ENCODE measurements at places on chromosomes 5 and 9.

DNA sequence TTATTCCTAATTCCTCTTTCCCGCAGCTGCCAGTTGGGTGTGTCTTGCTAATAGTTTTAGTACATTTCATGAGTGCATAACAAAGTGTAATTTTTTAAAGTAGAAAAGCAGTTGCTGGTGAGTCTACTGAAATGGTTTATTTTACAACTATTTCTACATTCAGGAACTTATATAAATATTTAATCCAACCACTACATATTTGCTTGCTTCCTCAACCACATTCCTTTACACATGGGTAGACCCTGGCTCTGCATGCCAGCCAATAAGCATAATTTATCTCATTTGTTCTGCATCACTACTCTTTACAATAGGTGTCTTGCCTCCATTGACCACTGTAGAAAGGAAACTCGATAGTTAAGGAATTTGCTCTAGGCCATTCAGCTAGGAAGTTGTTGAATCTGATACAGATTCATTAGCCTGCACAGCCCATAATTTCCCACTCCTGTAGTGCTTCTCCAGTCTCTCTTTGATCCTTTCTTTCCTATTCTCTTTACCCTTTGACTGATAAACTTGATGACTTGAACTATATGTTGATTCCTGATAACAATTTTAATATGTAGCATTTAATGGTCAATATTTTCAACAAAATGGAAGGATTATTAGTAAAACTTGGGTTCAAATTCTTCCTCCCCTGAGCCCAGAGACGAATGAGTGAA is 342.5 kb upstream of the ACTBL2 start:
- no peak for DNase-seq

GRCh38 chr5:815449-815848 is 30.9 kb upstream of the ZDHHC11B start:
- no peak for DNase-seq

GRCh38 chr5:36363101-36363500 is 61.4 kb upstream of the RANBP3L start:
- DNase-seq = no peak

- DNase-seq = no peak
These were observed 14.7 kb downstream of the ITGA1 start for GRCh38 chr5:52802272-52802973.

GRCh38 chr9:84349671-84350070 is 9.1 kb upstream of the SLC28A3 start:
- no peak for DNase-seq

GRCh38 chr9:113651896-113652295 is 188.4 kb downstream of the RGS3 start:
- no peak for DNase-seq

- DNase-seq = no peak
These were observed 74.1 kb downstream of the SLF1 start for GRCh38 chr5:94692581-94692980.

- DNase-seq = no peak
These were observed 367 bp downstream of the PCDHB4 start for GRCh38 chr5:141121985-141122384.

DNA sequence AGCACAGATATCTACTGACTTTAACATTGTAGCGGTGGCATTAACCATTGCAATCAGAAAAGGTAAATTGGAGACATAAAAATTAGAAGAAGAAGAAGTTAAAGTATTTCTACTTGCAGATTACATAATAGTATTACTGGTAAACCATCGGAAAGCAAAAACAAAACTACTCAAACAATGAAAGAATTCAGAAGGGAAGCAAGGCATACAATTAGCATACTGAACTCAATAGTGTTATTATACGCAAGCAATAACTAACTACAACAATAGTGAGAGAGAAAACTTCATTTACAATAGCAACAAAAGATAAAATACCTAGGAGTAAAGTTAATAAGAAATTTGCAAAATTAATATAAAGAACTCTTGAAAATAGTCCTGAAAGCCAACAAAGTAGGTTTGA is 6.6 kb upstream of the TEX53 start:
- no peak for DNase-seq

- DNase-seq = no peak
These were observed 351.2 kb downstream of the ZNF608 start for GRCh38 chr5:124395287-124395686.

- DNase-seq = no peak
These were observed 393.3 kb downstream of the DMRT2 start for GRCh38 chr9:1443450-1443849.

DNA sequence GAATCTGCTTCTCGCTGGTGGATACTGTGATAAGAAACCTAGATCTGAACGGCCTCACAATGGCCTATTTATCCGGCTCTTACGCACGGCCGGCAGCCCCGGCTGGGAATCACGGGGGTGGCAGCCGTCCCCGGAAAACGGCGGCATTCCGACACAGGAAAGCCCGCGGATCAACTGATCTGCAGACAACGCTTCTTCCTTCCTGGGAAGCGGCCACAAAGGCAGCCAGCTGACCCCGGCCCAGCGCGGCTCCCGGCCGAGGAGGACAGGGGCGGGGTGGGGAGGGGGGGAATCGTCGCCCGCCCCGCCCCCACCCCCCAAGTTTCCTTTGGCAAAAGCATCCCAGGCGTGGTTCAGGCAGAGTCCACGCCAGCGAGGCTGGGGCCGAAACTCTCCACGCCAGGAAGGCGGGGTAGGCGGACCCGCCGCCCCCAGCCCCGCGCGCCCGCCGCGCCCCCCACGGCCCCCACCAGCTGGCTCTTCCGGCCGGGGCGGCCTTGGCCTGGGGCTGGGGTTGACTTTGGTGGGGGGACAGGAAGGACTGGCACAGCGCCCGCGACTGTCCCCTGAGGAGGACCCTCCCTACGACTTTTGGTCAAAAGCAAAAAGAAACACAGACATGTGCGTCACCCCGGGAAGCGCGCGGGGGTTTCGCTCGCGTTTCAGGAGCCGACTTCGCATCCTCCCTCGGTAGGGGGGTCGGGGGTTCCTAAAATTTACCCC is 247.7 kb upstream of the ANKRD55 start:
- DNase-seq = no peak

GRCh38 chr5:17230808-17231525 is 13.5 kb downstream of the BASP1 start:
- DNase-seq = no peak

DNA sequence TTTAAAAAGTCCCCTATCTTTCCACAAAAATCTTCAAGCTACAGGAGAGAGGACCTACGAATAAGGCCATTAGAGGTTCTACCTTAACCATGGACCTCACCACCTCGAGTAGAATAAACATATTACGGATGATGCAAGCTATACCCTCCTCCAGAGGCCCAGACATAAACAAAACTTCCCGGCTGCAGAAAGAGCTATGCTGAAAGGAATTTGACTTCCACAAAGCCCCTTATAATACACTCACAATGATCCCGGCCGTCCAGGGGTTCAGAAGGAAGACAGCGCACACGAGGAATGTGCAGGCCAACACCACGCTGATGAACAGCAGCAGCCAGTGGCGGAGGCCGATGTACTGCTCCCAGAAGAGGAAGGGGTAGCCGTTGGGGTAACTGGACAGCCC is 59.0 kb downstream of the PTCH1 start:
- no peak for DNase-seq

DNA sequence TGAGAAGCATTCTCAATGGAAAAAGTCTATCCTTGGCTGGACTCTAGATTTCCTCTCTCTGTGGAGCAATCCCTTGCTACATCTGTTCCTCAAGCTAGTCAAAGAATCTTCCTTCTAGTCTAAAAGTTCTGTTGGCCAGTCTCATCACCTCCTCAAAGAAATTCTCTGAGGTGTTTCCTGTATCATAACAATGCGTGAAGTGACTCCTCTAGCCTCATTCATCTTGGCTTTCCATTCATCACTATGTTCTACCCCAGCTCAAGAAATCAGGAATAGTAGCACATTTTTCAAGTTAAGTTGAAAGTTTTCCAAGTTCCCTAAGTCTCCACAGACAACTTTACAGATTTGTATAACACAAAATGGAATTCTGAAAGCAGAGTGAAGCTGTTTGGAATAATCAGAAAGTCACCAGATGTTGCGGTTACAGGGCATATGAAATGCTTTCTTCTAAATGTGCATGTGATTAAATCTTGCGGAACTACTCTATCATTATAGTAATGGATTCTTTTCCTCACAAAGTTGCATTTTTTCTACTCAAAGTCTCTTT is 176.6 kb upstream of the FREM1 start:
- no peak for DNase-seq

- no peak for DNase-seq
These were observed 143.0 kb downstream of the SMARCA2 start for GRCh38 chr9:2158111-2158610.

DNA sequence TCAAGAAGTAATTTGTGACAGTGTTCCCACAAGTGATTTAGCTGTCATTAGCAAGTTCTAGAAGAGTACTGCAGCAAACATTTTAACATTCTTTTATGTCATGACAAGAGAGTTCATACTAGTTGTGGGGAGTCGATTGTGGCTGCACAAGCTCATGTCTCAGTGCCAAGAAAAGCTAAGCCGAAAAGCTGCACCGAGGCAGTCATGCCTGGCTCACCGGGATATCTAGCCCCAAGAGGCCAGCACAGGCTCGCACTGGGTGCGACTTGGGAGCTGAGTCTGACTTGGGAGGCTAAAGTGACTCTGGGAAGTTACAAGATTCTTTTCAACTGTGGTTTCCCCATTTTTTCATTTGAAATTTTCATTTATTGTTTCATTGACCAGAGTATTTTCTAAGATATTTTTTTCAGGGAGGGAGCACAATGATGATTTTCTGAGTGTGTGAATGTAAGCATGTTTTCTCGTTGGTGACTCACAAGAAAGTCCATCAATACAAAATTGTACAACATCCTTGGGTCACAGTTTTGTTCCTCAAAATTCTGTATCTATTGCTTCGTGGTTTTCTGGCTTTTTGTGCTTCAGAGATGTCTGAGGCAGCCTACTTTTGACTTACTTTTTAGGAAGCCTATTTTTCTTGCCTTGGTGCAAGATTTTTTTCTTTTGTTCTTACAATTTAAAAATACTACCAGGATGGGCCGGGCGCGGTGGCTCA is 18.7 kb downstream of the CAST start:
- no peak for DNase-seq

GRCh38 chr9:120307599-120307998 is 272.4 kb downstream of the CDK5RAP2 start:
- no peak for DNase-seq

DNA sequence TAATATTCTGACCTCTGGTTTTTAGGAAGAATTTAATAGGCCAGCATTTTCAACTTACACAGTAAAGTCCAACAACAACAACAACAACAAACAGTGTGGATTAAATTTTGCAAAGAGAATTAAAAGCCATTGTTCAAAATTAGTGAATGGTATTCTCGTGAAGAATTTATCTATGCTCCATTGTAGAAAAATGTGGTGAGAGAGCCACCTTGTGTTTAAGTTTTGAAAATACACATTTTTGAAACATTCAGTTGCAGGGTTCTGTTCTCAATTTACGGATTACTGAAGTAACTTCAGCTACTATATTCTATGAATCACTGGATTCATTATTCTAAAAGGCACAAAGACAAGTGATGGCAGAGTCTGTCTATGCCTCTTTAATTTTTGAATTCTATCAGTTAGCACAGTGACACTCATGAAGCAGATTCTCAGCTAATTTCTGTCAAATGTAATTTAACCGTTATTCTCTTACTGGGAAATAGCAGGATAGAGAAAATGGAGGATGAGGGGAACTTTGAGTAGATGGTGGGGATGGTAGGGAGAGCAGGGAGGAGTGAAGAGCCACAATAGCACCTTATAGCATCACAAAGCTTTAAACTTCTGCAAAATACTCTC is 11.0 kb downstream of the CCDC152 start:
- DNase-seq = no peak
